Activated naive CD4-positive, alpha-beta T cell treated with anti-CD3 and anti-CD28 coated beads, Interleukin-2, amount 50 U/mL, for 16 hours (primary cell): ENCODE measurements at places on chromosomes 5 and 9.

- DNase-seq = no peak
Measured at GRCh38 chr5:54443270-54443669, 12.2 kb upstream of the HSPB3 start.

- DNase-seq = no peak
Measured at GRCh38 chr9:15211815-15212495, 95.1 kb downstream of the TTC39B start.

DNA sequence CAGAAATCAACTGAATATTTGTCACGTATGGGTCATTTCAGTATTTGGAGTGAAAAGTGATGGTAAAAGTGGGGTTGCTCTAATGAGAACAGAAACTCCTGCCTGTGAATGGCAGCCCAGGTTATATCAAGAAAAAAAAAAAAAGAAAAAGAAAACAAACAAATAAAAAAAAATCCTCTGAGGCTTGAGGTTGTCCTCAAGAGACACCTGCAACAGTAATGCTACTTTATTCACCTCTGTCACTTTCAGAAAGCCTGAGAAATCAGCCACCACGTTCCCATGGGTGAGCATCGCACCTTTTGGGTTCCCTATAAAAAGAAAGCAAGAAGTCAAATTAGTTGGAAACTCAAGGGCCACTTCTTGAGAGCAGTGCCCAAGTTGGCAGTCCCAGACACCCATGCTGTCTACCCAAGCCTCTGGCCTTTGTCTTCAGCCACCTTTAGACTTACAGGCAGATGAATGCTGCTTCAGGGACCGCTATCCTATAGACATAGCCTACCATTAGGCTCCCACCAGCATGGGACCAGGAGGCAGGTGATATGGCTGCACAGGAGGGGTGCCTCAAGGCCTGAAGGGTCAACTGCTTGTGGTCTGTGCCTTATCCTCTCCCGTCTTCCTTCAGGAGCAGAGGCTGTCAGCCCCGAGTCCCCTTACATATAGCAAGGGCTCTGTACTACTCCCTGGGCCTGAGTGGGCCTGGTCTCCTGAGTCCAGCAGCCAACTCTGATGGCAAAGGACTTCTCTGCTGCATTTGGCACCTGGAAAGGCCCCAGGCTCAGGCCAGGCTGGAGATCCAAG is 31.1 kb upstream of the MEIKIN start:
- no peak for DNase-seq

DNA sequence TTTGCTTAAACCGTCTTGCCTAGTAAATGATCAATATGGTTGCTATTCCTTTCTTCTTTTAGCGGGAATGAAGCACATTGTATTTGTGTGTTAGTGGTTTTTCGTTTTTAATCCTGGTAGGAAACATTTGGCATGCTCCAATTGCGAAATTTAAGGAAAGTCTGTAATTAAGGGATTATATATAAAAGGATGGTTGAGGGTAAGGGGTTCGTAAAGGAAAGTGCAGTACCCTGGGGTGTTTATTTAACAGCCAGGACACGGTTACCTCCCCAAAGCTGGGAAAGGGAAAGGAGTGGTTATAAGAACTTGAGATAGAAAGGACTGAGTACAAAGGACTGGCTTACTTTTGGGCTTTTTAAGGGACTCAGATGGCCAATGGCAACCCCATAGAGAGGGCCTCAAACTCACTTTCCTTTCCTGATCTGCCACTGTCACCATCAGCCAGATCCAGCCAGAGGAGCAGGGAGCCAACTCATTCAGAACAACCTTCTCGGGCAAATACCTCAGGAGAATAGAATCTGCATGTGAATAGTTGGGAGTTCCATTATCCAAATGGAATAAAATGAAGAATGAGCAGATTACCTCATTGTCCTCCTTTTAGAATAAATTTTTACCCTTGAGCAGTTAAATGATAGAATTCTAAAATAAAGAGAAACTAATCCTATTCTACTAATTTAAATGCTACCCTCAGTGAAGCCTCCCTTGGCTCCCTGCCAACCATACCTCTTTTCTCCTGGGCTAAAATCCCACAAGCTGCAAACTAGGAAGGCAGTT is 117.7 kb downstream of the SNCAIP start:
- DNase-seq = no peak

- no peak for DNase-seq
Measured at GRCh38 chr5:158389786-158390185, 530.8 kb upstream of the CLINT1 start.

GRCh38 chr5:161030229-161030628 is 178.2 kb upstream of the ATP10B start:
- no peak for DNase-seq

DNA sequence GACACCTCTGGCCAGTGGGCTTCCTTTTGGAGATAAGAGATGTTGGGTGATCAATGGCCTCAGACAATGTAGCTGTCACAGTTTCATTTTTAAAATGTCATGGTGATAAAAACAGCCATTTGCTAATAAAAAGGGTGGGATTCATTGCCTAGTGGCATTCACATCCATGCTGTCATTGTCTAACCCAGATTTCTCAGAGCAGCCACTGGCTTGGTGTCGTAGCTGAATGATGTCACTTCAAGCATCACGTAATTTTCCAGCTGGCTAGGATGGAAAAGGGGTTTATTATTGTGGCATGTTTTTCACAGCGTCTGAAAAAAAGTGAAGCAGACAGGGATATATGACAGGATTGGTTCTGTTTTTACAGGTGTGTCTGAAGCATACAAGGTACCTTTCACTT is 184.7 kb downstream of the AOPEP start:
- DNase-seq = no peak

- no peak for DNase-seq
Measured at GRCh38 chr5:37873988-37874387, 34.1 kb upstream of the GDNF start.

DNA sequence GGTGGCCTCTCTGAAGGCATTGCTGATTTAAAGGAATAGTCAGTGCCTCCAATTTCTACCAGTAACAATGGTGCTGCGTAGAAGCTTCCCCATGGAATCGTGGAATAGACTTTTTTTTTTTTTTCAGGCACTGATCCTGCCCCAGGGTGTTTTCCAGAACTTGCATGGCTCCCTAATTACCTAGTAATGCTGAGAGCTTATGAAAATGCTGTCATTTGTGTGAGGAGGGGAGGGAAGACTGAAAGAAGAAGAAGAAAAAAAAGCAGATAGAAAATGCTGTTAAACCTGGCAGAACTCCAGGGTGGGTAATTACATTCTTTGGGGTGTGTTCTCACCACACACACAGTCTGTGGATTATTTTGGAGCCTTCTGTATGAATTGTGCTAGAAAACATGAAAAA is 4.8 kb upstream of the GRIA1 start:
- no peak for DNase-seq

DNA sequence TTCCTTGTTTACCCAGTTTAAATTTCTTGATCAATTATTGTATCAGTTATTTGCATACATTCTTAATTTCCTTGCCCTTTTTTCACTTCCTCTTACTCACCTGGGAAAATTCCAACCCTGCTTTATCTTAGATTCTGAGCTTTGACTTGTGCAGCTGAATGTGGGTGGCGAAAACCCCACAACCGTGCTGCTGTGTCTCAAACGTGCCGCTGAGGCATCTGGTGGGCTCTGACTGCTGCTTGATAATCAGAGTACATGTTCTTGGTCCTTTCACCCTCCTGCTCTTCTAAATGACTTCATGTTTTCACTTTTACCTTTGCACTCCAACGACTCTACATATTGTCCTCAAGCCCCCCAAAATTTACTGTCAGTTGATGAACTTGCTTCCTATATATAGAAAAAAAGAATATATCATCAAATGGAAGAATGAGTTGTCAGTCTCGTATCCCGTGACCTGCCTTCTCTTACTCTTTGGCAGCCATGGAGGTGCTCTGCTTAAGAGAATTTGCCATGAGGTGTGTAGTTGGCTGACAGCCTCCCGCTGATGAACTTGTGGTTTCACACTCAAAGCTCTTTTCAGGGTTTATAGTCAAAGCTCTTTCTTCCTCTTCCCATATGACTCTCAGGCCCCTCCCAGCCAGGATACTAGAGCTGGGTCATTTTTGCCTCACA is 14.0 kb upstream of the JAK2 start:
- peak; percentile 85 for DNase-seq

GRCh38 chr9:32581512-32582143 is 8.7 kb upstream of the NDUFB6 start:
- DNase-seq = no peak

- no peak for DNase-seq
Measured at GRCh38 chr5:40405230-40405629, 274.5 kb upstream of the PTGER4 start.

DNA sequence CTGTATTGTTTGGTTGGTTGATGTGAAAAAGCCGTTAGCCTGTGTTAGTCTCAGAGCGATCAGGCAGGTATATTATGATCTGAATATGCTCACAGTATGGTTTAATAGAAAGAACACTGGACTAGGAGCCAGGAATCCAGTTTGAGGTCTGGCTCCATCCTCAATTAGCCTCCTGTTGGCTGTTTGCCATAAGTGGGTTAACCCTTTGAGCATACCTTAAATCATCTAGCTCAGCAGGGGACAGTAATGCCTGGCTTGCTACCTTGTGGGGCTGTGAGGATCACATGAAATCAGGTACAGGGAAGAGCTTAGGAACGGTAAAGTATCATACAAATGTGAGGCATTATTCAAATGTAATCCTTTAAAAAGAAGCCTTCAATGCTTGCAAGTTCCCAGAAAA is 104.7 kb downstream of the CMYA5 start:
- no peak for DNase-seq

DNA sequence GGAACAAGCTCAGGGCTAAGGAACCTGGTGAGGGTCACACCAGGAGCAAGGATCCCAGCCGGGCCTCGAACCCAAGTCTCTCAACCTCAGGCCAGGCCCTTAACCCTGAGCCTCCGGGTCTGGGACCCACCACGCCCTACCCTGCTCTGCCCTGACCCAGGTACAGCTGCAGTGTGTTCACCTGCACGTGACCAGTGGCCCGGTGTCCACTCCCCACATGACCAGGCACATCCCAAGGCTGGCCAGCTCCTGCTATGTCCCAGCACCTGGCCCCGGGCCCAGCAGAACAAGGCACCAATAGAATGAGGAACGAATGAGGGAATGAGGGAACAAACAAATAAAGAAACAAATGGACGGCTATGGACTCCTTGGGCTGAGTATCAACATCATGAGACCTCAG is 112.0 kb upstream of the SARDH start:
- DNase-seq = no peak

DNA sequence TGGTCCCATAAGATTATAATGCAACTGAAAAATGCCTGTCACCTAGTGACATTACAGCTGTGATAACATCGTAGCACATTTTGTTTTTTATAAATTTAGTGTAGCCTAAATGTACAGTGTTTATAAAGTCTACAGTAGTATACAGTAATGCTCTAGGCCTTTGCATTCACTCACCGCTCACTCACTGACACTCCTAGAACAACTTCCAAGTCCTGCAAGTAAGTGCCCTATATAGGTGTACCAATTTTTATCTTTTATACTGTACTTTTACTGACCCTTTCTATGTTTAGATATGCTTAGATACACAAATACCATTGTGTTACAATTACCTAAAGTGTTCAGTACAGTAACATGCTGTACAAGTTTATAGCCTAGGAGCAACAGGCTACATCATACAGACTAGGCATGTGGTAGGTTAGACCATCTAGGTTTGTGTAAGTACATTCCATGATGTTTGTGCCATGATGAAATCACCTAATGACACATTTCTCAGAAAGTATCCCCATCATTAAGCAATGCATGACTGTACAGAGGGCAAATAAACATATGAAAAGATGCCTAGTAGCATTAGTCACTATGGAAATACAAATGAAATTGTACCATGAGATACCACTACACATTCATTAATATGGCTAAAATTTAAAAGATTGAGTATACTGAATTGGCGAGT is 127.6 kb downstream of the TRPM6 start:
- DNase-seq = no peak

GRCh38 chr5:40353442-40353841 is 326.3 kb upstream of the PTGER4 start:
- DNase-seq = no peak

DNA sequence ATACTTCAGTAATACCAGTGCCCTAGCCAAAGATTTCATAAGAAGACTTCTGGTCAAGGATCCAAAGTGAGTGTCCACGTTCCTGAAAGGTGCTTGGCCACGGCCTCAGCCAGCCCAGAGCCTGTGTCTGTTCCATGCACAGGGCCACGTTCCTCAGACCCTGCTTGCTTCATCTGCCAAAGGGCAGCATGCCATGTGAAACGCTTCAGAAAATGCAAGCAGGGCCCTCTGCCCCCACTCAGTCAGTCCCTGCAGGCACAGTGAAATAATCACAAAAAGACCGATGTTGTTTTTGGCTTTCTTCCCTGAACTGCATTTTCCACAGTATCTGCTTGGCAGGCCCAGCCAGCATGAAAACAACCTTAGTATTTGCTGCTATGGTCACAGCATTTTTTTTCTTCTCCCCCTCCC is 85.5 kb upstream of the CTSL start:
- DNase-seq = no peak

DNA sequence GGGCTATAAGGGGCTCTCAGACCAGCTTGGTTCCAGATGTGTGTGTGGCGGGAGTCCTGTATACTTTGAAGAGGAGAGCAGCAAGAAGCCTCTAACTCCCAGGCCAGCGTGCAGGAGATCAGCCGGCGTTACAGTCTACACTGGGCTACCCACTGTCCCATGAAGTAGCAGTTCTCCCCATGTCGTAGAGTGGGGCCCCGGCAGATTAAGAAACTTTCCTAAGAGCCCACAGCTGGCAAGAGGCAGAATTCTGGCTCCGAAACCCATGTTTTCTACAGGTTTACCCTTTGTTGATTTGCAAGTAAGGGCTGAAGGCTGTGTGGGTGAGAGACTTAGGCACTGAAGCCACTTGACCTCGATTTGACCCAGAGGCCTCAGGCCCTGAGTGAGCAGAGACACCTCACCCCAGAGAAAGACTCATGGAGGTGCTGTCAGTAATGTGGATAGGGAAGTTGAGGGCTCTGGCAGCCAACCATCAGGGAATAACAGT is 881 bp upstream of the B4GALT1 start:
- no peak for DNase-seq

GRCh38 chr5:82413302-82414040 is 135.3 kb upstream of the RPS23 start:
- no peak for DNase-seq

GRCh38 chr9:114804505-114804904 is 1.3 kb downstream of the TNFSF15 start:
- DNase-seq = no peak

GRCh38 chr9:93664549-93665120 is 88.3 kb downstream of the PHF2 start:
- DNase-seq = no peak

DNA sequence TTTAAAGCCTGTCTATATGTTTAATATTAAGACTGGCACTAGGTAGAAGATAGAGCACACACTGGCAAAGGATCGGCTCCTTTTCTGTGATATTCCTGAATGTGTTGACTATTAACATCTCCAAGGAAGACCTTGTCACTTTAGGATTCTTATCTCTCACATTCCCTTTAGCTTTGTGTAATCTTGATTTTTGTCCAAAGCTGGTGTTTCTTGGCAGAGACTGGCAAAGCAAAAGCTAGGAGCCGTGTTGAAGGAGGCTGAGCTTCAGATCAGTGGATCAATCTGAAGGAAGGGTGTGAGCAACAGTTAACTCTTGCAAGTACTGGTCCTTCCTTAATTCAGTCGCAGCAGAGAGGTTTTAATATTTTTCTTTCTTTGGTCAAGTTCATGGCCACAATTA is 830.4 kb upstream of the ZNF608 start:
- DNase-seq = no peak
